ENCODE measurements at places on chromosomes 5 and 9.

GRCh38 chr5:116090302-116090701 is 5.5 kb downstream of the COMMD10 start:
- DNase-seq = no peak

DNA sequence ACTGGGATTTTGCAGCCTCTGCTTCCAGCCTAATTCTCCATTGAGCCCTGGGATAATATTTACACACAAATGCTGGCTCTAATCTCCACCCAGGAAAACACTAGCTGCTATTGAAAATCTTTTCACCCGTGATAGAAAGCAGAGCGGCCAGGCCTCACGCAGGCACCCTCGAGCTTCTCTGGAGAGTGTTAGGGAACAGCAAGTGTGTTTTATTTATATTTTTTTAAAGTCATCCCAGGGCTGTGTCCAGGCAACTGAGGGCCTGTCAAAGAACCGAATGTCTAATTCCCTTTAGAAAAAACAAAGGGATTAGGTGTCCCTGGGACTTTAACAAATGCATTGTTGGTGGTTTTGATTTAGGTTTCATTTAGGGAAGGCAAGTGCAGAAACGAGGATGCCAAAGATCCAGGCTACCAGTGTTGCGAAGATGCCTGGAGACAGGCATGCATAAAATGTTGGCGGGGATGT is 51.2 kb upstream of the SPRY4 start:
- DNase-seq = no peak

- DNase-seq = no peak
Observed at GRCh38 chr9:68919661-68920060, 94.3 kb downstream of the PRKACG start.

GRCh38 chr9:90965226-90966030 is 163.8 kb downstream of the SYK start:
- no peak for DNase-seq

DNA sequence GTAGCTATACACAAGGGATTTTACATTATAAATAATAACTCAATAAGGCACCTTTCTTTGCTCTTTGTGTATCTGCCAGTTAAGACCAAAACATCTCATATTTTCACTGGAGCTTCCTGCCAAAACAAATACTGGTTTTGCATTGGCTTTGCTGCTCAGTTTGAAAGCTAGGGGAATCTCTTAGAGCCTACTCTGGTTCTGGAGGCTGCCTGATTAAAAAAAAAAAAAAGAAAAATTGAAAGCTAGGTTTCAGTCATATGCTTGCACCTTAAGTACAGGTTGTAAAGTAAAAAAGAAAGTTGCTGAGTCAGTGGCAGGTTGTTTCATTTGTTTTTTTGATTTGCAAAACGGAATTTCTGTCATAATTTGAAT is 2.3 kb downstream of the DENND4C start:
- DNase-seq = no peak

GRCh38 chr9:92181296-92181695 is 66.1 kb upstream of the SPTLC1 start:
- DNase-seq = no peak

DNA sequence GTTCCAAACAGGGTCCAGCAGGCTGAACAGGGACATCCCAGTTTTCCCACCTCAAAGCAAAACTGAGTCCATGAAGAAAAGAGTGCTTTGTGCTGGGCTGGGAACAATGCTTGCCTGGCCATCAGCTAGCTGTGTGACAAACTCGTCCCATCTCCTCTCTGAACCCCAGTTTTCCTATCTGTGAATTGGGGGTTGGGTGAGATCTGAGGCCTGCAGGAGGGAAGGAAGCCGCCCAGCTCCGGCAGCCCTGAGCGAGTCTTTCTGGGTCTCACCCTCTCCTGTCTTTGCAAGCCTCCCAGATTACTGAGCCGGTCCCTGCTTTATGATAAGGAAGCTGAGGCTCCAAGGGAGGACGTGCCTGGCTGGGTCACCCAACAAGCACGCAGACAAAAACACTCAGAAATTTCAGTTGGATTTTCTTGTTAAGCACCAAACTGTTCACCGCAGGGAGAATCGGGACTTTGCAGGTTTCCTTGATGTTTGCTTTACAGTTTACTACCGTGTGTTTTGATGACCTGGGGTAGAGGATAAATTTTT is 82.6 kb upstream of the LMX1B start:
- DNase-seq = no peak

GRCh38 chr5:141596867-141597266 is 21.9 kb downstream of the DIAPH1 start:
- DNase-seq = no peak

- no peak for DNase-seq
Observed at GRCh38 chr5:157855404-157855994, 3.4 kb downstream of the CLINT1 start.

DNA sequence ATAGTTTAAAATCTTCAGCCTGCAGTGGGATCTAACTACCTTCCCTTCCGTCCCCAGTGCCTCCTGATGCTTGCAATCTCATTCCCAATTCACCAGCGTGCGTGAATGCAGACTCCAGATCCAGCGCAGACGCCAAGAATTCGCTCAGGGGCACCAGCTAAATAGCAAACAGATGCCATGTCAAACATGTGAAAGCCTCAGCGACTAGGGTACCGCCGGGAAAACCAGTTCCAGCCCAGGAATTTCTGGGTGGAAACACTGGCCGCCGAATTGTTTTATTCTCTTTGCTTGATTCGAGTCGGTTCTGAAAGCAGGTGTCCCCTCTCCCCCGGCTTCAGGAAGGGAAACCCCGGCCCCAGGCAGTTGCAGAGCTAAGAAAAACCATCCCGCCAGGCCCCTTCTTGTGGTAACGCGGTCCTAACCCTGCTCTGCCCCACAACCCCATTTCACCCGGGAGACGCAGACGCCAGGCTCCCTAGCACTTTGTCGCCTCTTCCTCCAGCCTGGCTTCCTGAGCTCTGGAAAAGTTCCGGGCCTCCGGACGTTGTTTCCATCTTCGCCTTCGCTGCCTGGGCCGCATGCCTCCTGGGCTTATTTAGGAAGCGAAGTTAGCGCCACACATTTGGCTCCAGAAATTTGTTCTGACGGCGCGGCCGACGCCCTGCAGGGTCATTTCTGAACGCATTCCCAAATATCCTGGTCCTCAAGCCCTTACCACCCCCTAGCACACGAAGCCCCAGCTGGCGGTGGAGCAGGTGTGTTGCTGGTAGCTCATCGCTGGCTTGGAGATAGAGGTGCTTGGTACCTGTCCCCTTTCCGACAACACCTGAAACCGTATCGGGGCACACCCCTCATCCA is 665 bp upstream of the LVRN start:
- no peak for DNase-seq

GRCh38 chr9:13432904-13433303 is 153.4 kb upstream of the MPDZ start:
- no peak for DNase-seq

Measured in activated T-cell treated with anti-CD3 and anti-CD28 coated beads for 48 hours (primary cell).